Endothelial cell of coronary artery (primary cell): ENCODE measurements at places on chromosomes 4 and X. TPM values are rescaled to one million over a fixed set of nuclear protein-coding genes. Genes with fewer than 3 reads are reported as not detected.

The NCAPG gene
- 15.0 and 38.7 TPM in 2 replicates for total RNA-seq

The FREM3 gene
- total RNA-seq: under 0.01 TPM in 1 of 2 replicates, not detected in the other

The USP26 gene
- not detected in 2 replicates for total RNA-seq

The TLR10 gene
- not detected in 2 replicates for total RNA-seq

The CDS1 gene
- total RNA-seq: 0.09 TPM in 1 of 2 replicates, not detected in the other

The DCAF16 gene
- 17.0 and 20.0 TPM in 2 replicates for total RNA-seq

The ADH1B gene
- total RNA-seq: 0.09 and 0.47 TPM in 2 replicates

The KIF4A gene
- 8.4 and 17.8 TPM in 2 replicates for total RNA-seq

The GPR119 gene
- total RNA-seq: not detected in 2 replicates

The CCKAR gene
- not detected in 2 replicates for total RNA-seq

The HCCS gene
- total RNA-seq: 28.7 and 30.1 TPM in 2 replicates

The TGIF2LX gene
- total RNA-seq: not detected in 2 replicates

The CXorf49 gene
- not detected in 2 replicates for total RNA-seq

The PRR27 gene
- not detected in 2 replicates for total RNA-seq

The POF1B gene
- total RNA-seq: not detected in 2 replicates

The IL1RAPL2 gene
- not detected in 2 replicates for total RNA-seq
